T-helper 2 cell (primary cell): ENCODE measurements at places on chromosomes 16 and 17.

- no peak for DNase-seq
Measured at GRCh38 chr16:87492291-87492630, 563 bp downstream of the ZCCHC14 start.

DNA sequence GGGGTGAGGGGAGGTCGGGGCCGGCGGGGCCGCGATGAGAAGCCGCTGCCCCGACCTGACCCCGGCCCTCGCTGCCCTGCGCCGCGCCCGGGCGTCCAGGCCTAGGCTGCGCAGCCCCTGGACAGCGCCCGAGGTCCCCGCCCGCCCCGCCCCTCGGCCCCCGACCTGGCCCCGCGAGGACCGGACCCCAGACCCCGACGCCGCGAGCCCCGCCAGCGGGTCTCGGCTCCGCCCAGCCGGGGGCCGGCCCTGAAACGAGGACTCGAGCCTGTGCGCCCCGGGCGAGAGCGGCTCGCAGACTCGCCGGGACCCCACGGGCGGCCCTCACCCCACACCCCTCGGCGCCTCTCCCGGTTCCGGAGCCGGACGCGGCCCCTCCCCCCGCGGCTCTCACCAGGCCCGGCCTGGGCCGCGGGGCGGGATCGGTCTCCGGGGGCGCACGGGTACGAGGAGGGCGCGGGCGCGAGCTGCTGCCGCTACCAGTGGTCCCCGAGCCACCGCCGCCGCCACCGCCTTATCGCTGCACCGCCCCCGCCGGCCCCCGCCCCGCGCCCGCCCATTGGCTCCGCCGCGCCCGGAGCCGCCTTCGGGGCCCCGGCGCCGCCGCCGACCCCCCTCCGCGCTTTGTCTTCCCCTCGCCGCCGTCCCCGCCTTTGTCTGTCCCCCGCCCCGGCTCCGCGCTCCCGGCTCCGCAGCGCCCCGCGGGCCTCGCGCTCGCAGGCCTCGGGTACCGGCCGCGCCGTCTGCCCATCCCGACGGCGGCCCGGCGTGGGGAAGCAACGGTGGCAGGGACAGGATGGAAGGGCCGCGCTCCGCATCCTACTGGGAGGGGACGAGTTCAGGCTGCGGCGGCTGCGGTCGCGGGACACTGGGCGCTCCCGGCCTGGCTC lies at the start of gene LIMD2:
Gene LIMD2 (minus strand): TSS at position 488 of the 890 bp plus-strand sequence. CDS start 827 bp downstream, outside the sequence.
- DNase-seq, result peak; percentile 76

GRCh38 chr17:81429821-81430551 lies 34.7 kb downstream of the BAHCC1 start:
- no peak for DNase-seq

DNA sequence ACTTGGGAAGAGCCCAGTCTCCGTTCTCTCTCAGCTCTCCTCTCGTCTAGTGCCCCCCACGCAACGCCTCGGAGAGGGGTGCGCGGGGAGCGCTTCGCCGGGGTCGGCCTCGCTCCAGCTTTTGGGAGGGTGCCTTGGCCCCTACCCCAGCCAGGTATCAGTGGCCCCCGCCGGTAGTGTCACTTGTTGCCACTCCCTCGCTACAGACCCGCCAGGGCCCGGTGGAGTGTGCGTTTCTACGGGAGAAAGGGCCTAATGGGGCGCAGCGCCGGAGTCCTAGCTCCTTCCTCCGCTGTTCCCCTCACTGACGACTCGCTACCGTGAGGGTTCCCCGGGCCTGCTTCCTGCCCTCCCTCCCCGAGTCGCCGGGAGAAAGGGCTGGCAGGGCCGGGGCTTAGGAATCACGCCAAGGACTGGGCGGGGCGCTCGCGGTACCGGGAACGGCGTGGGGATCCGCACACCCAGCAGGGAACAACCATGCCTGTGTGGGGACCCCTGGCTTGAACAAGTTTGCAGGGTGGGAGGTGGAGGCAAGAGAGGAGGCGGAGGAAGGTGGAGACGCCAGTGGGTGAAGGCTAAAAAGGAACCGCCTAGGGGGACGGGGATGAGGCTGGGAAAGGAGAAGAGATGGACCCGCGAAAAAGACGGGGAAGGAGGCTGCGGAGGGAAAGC lies 997 bp upstream of the CDH11 start:
- no peak for DNase-seq

- no peak for DNase-seq
Measured at GRCh38 chr16:10040136-10041080, 141.8 kb downstream of the GRIN2A start.

- DNase-seq, result no peak
Measured at GRCh38 chr17:58161566-58161965, 5.2 kb upstream of the OR4D2 start.

DNA sequence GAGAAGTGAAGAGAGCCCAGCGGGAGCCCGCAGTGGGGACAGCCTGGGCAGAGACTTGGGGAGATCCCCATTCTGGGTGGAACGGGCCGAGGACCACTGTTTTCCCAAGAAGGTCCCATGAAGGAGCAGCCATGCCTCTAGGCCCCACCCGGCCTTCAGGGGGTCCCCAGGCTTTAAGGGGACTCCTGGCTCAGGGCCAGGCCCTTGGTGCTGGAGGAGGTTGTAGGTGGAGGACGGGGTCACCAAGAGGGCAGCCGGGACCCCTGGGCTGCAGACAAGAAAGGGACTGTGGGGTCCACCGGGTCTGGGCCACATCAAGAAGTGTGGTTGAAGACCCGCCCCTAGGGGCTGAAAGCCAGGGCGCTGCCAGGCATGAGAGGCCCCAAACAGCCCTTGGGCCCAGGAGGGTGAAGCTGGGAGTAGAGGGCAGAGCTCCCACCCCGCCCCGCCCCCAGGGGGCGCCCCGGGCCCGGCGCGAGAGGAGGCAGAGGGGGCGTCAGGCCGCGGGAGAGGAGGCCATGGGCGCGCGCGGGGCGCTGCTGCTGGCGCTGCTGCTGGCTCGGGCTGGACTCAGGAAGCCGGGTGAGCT lies at the start of gene PRSS21:
Gene PRSS21 (plus strand): TSS at position 487 of the 589 bp plus-strand sequence. CDS start 32 bp downstream, at position 519.
- peak; percentile 48 for DNase-seq

- no peak for DNase-seq
Measured at GRCh38 chr16:89685916-89686315, 573 bp upstream of the CDK10 start.
